Stimulated activated CD4-positive, alpha-beta T cell treated with anti-CD3 and anti-CD28 coated beads, Interleukin-15, amount 100 ng/mL, for 1 hour (primary cell): ENCODE measurements at places on chromosomes 2 and 18.

DNA sequence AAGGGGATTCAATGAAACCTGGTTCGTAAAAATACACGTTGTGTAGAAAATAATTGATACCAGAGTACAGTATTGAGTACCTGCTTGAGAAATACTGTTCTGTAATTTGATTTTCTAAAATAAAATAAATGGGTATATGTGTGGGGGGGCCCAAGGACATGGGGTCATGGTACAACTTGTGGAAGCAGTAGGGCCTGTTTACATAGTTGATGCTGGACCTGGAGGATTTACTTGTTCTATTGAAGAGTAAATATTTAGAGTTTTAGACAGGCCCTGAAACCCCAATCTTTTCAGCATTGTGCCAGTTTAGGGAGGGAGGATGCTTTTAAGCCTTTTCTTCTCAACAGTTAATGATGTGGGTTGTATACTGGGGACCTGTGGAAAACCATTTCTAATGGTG lies 11.7 kb downstream of the CERS6 start:
- DNase-seq: no peak

GRCh38 chr18:5417342-5417741 lies 121.8 kb upstream of the ZBTB14 start:
- no peak for DNase-seq

DNA sequence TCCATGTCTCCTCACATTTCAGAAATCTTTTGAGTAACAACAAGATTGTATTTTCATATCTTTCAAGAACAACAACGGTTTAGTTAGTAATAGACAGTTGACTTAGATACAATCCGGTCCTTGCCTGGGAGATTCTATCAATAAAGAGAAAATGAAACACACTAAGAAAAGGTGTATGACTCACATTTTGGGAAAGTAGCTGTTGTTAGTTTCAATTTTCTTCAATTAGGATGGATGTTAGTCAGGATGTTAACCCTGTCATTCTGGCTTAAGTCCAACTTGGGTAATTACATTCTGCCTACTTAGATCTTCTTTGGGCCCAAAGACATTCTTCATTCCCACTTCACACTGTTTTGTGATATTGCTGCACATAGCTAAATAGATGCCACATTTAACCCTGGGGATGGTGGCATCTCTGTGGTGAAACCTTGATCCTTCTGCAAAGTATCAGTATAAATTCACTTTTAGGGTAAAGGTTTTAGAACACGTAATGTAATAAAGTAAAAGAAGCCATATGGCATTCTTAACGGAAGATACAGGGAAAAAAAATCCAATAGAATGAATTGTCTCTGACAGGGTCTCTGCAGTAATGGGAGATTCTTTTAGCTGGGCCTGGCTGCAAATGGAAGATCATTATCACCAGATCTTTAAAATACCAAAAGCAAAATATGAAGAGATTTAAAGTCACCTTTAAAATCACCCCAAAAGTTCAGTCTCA lies 365.5 kb downstream of the FIGN start:
- no peak for DNase-seq

DNA sequence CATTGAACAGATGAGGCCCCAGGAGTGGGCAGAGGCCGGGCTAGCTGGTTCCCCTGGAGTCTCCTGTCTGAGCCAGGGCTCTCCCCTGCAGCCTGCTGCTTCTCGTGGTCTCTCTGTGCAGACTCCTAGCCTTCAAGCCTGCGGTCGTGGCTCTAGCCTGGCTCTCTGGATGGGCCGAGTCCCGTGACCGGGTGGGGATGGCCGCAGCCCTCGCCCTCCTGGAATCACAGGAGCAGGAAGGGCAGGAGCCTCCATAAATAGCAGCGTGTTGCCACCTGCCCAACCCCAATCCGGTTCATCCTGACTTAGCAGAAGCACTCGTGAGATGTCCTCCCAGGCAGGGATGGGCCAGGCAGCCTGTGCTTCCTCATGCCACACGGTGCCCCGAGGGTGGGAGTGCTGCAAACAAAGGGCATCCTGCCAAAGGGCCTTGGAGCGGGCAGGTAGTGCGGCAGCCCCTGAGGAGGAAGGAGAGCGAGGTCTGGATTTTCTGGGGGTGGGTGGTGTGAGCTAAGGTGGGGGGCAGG lies 43.9 kb downstream of the FOSL2 start:
- no peak for DNase-seq

DNA sequence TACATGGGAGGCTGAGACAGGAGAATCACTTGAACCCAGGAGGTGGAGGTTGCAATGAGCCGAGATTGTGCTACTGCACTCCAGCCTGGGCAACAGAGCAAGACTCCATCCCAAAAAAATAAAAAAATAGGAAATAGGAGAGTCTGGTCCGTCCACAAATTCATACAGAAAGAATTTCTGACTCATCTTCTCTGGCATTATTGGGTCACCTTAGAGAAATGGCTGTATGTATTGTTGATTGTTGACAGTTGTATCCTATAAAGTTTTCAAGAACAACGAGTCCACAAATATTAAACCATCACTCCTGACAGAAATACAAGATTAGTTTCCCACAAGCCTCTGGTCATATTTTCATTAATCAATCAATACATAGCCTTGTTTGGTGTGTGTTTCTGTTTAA lies 20.4 kb downstream of the RBM43 start:
- DNase-seq: no peak

- no peak for DNase-seq
Measured at GRCh38 chr2:231189571-231190495, 8.6 kb upstream of the ARMC9 start.

- DNase-seq: no peak
Measured at GRCh38 chr18:36376361-36376760, 78.8 kb downstream of the FHOD3 start.

GRCh38 chr2:203886661-203887151 lies 19.1 kb downstream of the CTLA4 start:
- DNase-seq: no peak

- DNase-seq: no peak
Measured at GRCh38 chr2:226673314-226673723, 126.3 kb downstream of the IRS1 start.

- no peak for DNase-seq
Measured at GRCh38 chr18:61882296-61883004, 10.4 kb downstream of the RNF152 start.
